Effector CD4-positive, alpha-beta T cell (primary cell): ENCODE measurements at places on chromosomes 5 and 9.

DNA sequence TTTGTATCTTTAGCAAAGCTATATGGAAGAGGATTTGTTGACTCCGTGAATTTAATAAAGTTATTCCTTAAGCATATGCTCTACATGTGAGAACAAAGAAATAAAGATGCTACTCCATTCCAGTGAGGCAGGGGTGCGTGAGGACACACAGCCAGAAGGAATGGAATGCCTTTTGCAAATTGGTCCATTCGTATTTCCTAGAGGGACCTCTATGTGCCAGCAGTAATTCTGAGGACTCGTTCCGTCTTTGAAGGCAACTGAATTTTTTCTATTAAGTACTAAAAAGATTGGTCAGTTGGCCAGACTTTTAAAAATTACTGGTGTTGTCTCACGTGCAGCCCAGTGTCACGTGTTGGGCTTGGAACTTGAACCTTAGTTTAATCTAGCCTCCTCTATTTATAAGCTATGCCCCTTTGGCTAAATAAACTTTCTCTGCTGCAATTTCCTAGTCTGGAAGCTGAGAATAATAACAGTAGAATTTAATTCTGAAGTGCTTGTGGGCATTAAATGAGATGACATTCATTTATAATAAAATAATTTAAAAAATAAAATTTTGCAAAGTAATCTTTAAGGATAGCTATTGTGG, 13.9 kb downstream of the RAI14 start:
- DNase-seq = no peak

DNA sequence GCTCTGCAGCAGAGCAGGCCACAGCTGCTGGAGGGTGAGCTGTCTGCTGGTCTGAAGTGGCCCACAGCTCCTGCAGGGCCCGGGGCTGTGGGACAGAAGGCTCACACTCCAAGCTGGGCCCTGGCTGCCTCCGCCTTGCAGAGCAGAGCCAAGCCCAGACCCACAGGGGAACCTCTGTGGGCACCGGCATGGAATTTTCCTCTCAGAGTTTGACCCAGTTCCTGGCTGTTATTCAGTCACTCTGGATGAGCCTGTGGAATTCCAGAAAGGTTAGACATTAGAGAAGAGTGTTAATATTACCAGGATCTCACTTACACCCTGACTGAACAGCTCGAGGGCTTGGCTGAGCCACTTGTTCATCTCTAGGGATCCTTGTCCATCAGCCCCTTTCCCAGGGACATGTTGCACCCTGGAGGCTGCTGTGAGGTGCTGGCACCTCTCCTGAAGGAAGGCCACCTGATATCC, 17.5 kb downstream of the IL9 start:
- DNase-seq = no peak

DNA sequence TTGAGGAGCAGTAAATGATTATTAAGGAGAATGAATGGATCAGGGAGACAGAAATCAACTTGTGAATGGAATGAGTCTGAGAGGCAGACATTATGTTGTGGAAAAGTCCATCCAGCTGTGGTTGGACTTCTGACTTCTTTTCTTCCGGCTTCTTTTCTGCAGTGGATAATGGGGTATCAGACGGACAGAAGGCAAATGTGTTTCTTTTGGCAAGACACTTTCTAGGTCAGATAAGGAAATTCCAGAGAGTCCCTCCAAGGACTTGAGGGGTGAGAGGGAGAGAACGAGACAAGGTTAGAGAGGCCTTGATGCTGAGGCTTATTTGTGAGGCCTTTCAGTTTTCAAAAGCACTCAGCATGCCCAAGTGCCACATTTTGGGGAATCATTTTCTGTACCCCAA, 17.1 kb upstream of the GRHPR start:
- DNase-seq = no peak

DNA sequence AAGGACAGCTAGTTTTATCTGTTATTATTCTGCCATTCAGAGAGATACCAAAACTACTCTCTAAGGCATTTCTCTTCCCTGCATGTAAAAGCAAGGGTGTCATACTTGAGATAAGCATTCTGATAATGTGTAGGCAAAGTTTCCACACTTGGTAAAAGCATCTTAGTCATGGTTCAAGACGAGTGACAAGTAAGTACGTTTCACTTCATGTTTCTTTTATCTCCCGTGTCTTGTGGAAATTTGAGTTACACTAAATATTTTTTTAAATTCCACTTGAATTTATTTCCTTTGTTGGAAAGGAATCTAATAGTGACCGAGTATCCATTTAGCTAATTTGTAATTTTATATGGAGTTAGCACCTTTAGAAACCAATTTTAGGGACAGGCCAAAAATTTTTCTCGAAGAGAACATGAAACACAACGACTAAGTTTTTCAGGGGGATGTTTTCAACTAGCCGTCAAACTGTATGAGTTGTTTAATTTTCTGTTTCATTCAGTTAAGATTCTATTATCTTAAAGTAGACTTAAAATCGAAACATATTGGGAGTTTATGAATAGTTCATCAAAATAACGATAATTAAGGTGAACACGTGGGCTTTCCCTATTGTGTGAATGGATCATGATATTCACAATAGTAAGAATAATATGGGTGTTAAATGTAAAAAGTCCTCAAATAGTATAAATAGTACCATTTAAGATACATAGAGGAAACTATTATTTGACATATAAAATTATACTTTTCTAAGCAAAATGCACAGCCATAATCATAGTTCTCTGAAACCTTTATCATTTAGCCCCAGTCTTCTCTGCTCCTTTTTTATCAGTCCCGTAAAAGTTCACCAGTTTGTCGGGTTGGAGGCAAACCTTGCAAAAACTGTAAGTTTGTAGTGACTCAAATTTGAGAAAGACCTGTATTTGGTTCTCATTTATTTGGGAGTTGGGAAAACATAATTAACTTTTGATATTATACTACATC, 1.6 kb downstream of the RFESD start:
- DNase-seq = no peak

- DNase-seq = no peak
Measured at GRCh38 chr9:106860721-106861639, 2.0 kb upstream of the ZNF462 start.
